Vagina (tissue), 2 donors: ENCODE measurements at places on chromosomes 4 and X.

DNA sequence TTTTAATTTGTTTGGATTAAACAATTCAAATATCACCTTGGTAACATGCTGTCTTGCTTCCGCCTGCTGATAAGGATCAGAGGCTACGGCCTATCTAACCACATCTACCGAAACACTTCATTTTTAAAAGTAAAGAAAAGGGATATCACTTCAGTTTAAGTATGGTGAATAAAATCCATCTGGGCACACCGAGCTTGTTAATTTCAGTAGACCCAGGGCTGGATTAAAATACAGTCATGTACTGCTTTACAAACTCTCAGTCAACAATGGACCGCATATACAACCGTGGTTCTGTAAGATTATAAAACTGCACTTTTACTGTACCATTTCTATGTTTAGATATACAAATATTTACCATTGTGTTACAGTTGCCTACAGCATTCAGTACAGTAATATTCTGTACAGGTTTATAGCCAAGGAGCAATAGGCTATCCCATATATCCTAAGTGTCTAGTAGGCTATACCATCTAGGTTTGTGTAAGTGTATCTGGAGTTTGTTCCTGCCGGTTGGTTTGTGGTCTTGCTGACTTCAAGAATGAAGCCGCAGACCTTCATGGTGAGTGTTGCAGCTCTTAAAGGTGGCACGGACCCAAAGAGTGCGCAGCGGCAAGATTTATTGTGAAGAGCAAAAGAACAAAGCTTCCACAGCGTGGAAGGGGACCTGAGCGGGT is 40.0 kb downstream of the SEPTIN11 start:
- no peak for DNase-seq

DNA sequence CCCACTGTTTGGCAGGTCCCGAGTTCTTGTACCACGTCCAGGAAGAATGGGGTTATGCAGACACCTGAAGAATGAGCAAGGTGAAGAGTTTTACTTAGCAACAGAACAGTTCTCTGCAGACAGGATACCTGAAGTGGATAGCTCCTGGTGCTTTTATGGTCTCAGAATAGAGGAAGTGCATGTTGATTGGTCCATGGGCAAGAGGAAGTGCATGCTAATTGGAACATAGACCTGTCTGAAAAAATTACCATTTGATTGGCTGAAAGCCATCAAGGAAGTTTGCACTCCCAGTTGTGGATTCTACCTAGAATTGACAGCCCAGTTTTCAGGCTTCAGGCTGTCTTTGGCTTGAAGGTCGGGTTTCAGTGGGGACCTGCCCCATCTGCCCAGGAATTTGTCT is 887.5 kb downstream of the FAT4 start:
- no peak for DNase-seq

- no peak for DNase-seq
These were observed 33.8 kb downstream of the FGFRL1 start for GRCh38 chr4:1045193-1045594.

DNA sequence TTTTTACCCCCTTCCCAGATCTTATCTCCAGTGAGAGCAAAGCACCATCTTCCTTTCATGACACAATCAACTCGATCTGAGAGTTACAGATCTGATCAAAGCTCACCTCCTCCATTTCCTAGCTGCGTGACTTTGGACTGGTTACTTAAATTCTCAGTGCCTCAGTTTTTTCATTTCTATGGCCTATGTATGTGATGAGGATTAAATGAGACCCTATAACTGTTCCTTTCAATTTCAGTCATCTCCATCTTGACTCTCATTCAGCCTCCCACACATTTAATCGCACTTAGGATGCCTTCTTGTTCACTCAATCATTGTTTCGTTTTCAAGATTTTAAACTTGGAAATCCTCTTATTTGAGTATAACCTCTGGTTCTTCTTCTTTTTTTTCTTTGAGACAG is 20.1 kb upstream of the CXCR3 start:
- no peak for DNase-seq

DNA sequence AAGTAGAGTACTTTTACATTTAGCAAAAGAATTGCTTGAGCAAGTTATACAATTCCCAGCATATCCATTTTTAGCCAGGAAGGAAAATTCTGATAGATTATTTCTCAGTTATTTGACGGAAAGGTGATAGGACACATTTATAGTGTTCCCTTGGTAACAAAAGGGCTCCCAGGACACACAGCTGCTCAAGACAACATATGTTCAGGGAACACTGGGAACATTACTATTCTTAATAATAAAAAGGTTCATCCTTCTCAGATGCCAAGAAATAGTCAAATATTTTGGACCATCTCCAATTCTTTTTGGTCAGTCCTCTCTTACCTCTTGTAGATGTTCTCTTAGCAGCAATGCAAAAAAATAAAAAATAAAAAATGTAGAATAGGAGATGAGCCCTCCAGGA is 66.8 kb upstream of the SMAD1 start:
- no peak for DNase-seq

DNA sequence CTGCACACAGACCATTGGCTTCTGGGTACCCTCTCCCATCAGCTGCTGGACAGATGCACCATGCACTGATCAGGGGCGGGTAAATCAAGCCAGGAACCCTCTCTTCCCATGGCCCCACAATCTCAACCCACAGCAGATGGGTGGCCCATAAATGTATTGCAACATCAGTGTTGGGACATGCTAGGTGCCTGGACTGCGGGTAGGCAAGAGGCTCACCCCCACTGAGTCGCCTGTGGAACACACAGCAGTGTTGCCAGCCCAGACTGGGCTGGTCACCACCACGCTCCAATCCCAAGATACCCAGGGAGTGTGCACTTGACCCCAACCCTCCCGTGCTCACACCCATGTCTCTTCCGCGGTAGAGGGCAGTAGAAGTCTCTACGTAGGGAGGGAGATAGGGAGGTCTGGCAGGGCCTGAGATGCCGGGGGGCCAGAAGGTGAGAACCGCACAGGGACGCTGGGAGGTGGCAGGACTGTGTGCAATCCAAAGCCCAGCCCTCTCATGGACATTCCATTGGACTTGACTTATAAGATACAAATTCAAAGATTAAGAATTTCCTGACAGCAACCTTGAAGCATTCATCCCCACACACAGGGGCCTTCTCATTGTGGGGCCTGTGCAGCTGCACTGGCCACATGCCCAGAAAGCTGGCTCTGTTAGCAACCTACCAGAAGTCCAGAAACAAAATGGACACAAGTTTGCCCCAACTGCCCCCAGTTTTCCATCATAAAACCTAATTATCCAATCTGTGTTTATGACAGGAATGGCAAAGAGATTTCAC is 183.7 kb downstream of the NSUN7 start:
- DNase-seq: no peak

DNA sequence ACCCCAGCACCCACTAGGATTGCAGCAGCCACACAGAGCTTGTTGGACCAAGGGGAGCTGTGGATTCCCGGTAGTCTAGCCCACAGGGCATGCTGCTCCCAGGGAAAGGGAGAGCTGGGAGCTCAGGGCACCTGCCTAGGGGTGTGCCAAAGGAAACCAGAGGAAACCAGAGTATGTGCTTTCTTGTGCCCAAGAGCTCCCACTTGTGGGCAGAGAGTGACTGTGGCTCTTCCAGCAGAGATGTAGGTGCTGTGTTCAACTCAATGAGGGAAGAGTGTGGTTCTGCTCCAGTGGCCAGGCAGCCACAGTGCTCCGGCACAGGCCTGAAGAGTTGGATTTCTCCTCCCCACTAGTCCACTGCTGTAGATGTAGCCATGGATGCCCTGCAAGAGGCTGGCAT is 1050.0 kb upstream of the INTU start:
- DNase-seq: no peak

- DNase-seq: no peak
These were observed 87.9 kb downstream of the FRAS1 start for GRCh38 chr4:78145008-78145407.

DNA sequence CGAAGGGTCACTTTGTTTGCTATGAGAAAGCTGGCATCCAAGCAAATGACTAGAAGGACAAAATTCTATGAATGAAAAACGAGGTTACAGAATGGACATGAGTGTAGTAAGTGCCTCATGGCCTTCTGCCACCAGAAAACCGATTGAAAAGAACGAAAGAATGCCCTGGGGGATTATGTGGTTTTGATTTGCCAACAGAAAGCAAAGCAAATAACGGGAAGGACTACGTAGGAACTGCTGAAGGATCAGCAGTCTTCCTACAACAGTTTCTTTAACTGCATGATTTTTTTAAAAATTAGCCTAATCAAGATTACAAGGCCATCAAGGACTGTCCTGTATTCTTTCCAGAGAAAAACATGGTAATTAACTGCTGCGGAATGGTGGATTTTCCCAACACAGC is 50.6 kb downstream of the NRK start:
- no peak for DNase-seq

GRCh38 chrX:68571292-68571609 is 72.4 kb downstream of the YIPF6 start:
- DNase-seq: no peak

- no peak for DNase-seq
These were observed 2302.5 kb downstream of the ARAP2 start for GRCh38 chr4:33941854-33942253.

DNA sequence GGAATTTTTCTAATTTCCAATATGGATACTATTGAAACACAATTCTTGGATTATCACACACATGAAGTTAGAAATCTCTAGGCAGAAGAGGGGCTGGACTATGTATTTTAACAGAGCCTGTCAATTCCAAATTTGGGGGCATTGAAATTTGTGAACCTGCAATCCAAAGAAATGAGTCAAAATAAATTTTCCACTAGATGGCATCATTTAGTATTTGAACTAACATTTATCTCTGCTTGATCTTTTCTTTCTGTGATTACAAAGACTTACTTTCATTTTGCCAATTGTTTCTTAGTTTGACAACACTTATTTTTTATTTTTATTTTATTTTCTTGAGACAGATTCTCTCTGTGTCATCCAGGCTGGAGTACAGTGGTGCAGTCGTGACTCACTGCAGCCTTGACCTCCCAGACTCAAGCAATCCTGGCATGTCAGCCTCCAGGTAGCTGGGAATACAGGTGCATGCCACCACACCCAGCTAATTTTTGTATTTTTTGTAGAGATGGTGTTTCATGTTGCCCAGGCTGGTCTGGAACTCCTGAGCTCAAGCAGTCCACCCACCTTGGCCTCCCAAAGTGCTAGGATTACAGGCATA is 2.7 kb upstream of the PYURF start:
- no peak for DNase-seq

- DNase-seq: no peak
These were observed 343.6 kb upstream of the TACR3 start for GRCh38 chr4:104063341-104063740.

DNA sequence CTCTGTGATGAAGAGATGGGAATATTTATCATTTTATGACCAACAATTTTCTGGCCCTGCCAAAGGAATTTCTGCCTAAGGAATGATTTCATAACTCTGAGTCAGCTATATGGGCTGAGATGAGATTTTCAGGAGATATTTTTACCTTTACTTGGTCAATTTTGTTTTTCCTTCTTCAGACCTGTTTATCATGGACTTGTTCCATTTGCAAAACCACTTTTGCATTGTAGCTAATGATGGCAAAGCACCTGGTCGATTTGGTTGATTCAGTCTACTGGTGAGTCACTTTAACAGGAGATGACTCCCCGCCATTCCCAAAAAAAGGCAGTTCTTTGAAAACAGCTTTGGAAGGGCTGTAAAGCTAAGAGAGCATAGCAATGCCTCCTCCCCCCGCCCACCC is 53.3 kb downstream of the TEX13A start:
- no peak for DNase-seq

DNA sequence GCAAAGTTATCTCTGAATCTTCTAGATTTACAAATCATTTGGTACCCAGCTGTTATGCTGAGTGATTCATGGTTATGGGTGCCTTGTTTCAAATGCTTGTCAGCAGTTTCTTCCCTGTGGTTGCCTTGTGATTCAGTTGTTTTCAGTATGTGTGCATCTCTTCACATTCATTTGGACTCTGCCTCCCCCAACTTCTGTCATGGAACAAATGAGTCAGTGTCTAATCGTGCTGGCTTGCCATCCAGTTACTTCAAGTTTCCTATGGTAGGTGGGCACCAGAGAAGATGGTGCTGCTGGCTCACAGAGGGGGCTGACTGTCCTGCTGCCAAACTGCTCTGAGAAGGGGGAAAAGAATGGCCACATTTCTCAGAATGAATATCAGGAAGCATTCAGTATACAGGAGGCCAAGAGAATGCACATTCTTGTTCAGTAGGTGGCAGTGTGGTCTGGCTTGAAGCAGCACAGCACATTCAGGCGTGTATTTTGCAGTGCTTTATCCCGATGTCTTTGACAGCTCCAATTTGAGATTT is 260.9 kb downstream of the GLUD2 start:
- no peak for DNase-seq

DNA sequence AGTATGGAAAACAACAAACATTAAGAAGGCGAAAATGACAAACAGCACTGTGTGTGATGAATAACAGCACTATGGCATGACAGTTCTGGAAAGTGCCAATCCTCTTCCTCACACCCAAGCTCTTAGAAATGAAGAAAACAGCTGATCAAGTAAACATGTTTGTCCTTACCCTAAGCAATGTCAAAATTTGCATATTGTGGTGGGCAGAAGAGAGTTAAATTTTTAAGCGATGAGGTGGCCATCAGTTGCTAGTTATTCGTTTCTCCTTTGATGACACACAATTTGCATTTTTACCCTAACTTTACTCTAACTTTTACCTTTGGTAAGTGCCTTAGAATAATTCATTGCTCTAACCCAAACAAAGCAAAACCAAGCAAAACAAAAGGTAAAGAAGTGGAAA is 8.8 kb downstream of the PROM1 start:
- no peak for DNase-seq

GRCh38 chr4:55069248-55069647 is 56.1 kb downstream of the KDR start:
- no peak for DNase-seq

GRCh38 chr4:179165000-179165738 is 1722.9 kb upstream of the AGA start:
- no peak for DNase-seq

GRCh38 chr4:127604949-127605709 is 27.6 kb upstream of the INTU start:
- no peak for DNase-seq

DNA sequence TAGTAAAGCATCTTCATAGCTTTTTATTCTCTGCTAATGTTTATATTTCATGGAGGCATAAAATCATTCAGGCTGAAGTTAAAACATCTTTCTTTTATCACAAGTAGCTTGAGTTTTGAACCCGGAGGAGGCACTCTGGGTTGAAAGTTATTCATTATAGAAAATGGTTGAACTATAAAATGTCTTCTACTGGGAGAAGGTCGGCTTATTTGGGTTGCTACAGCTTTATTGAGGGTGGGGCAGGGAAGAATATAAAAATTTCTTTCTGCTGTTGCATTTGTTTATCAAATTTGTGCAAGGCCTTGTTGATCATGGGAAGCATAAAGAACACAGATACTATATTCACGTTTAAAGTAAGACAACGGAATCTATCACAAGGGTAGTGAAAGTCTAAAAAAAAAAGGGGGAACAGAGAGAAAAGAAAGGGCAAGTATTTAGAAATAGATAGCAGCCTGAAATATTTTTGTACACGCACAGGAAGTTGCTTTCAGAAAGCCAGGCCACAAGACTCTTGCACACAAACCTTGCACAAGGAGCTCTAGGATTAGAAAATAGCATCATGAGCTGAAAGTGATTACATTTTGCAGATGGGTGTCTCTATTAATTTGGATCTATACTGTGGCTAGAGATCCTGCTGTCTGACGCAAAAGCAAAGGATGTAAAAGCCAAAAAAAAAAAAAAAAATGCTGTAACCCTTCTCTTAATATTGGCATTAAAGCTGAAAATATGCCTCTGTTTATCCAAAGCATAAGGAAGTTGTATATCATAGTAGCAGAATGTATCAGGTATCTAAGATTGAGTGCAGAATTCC is 37.2 kb upstream of the FAM9C start:
- no peak for DNase-seq

GRCh38 chrX:17621566-17622270 is 115.6 kb upstream of the SCML1 start:
- DNase-seq: no peak
